ENCODE measurements at places on chromosomes 2 and 18.

- no peak for DNase-seq
These were observed 11.6 kb downstream of the NOSTRIN start for GRCh38 chr2:168814046-168814445.

GRCh38 chr2:45706033-45706432, 54.6 kb downstream of the PRKCE start:
- DNase-seq = no peak

- DNase-seq = no peak
These were observed 24.8 kb upstream of the FOSL2 start for GRCh38 chr2:28367667-28368356.

GRCh38 chr2:144481666-144482065, 38.3 kb downstream of the ZEB2 start:
- DNase-seq = no peak

- no peak for DNase-seq
These were observed 317.9 kb downstream of the GBX2 start for GRCh38 chr2:235850289-235850688.

Data from CD4-positive, alpha-beta T cell treated with Interleukin-15 for 4 hours (primary cell).